Activated CD4-positive, alpha-beta memory T cell treated with anti-CD3 and anti-CD28 coated beads, Interleukin-2, amount 10 ng/mL, durations not matched to agents 7 days and 5 days (primary cell): ENCODE measurements at places on chromosomes 3 and 15.

- no peak overlapping the region for H3K4me3 ChIP-seq
- no peak overlapping the region for H3K27ac ChIP-seq
- peaks cover 7% of the 10 kb centered on the region for H3K27me3 ChIP-seq
- H3K36me3 ChIP-seq: no peaks in the 10 kb centered on the region
These were observed 9.2 kb upstream of the TGM5 start for GRCh38 chr15:43275740-43276562.

DNA sequence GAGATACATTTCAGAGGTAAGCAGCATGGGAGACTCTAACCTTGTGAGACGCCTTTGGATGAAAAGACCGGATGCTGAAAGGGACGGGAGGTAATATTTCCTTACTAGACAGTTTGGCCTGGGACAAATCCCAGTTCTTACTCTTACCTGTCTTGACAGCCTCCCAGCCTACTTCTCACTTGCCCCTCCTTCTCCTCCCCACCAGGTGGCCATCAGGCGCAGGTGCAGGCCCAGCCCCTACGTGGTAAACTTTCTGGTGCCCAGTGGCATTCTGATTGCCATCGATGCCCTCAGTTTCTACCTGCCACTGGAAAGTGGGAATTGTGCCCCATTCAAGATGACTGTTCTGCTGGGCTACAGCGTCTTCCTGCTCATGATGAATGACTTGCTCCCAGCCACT lies 6.3 kb downstream of the HTR3D start:
- no peak overlapping the region for H3K27ac ChIP-seq
- no peaks in the 10 kb centered on the region for H3K4me1 ChIP-seq
- H3K36me3 ChIP-seq: no peaks in the 10 kb centered on the region
- peaks cover 10% of the 10 kb centered on the region for H3K27me3 ChIP-seq
- DNase-seq: no peak

DNA sequence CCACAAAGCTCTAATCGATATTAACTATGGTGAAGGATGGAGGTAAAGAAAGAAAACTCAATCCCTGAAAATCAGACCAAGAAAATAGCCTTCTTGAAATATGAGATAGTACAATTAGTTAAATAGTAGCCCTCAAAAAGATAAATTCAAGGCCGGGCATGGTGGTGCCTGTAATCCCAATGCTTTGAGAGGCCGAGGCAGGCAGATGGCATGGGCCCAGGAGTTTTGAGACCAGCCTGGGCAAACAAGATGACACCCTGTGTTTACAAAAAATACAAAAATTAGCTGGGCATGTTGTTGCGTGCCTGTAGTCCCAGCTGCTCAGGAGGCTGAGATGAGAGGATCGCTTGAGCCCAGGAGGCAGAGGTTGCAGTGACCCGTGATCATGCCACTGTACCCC lies 31.6 kb upstream of the CEP152 start:
- no peak overlapping the region for H3K4me3 ChIP-seq
- no peaks in the 10 kb centered on the region for H3K4me1 ChIP-seq
- DNase-seq: no peak
- no peak overlapping the region for H3K27ac ChIP-seq
- no peaks in the 10 kb centered on the region for H3K36me3 ChIP-seq

- DNase-seq: no peak
- H3K4me3 ChIP-seq: no peak overlapping the region
- no peaks in the 10 kb centered on the region for H3K4me1 ChIP-seq
- H3K27me3 ChIP-seq: no peaks in the 10 kb centered on the region
- no peak overlapping the region for H3K27ac ChIP-seq
These were observed 145.8 kb downstream of the TPRA1 start for GRCh38 chr3:127444761-127445160.

- no peak overlapping the region for H3K4me3 ChIP-seq
- H3K27me3 ChIP-seq: no peaks in the 10 kb centered on the region
- H3K36me3 ChIP-seq: no peaks in the 10 kb centered on the region
- no peak for DNase-seq
These were observed 92.4 kb downstream of the GPR156 start for GRCh38 chr3:120192579-120192978.

GRCh38 chr3:15527031-15527459 lies 5.5 kb upstream of the COLQ start:
- H3K27ac ChIP-seq: no peak overlapping the region
- no peak overlapping the region for H3K4me3 ChIP-seq
- H3K27me3 ChIP-seq: no peaks in the 10 kb centered on the region
- peaks cover 23% of the 10 kb centered on the region for H3K4me1 ChIP-seq
